ENCODE measurements at places on chromosomes 1 and 21.

GRCh38 chr1:35574655-35575415, 1.7 kb downstream of the TFAP2E start:
- DNase-seq: no peak

- DNase-seq: no peak
Observed at GRCh38 chr1:7505771-7506453, 265.2 kb upstream of the VAMP3 start.

DNA sequence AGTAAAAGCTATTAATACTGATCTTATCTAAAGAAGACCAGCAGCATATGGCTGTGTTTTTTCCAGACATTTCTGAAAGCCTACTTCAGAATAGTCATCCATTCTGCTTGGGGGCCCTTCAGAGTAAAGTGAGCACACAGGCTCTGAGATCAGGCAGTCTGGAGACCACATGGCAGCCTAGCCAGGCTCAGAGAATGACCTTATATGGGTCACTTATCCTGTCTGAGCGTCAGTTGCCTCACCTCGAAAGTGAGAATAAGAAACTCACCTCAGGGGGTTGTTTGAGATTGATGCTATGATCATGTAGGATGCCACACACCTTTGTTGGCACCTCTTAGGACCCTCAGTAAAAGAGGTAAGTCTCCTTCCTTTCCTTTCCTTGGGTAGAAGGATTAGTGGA, 270.4 kb downstream of the GRIK1 start:
- no peak for DNase-seq

DNA sequence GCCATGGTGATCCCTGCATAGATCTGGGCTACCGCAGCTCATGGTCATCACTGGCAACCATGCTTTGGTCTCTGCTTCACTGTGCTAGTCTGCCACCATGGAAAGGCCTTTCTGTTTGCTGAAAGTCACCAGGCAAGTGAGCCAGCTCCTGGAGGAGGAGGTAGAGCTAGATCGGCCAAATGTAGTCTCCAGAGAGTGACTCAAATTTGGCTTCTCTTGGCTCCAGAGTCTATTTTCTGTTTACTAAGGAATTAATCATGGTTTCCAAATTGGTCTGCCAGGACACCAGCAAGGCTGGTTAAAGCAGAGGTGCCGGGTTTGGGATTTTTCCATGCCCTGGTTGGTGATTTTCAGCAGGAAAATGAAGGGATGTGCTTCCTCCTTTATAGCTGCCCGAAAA, 52.7 kb upstream of the IVNS1ABP start:
- no peak for DNase-seq

GRCh38 chr1:167158111-167158812, 62.4 kb upstream of the POU2F1 start:
- no peak for DNase-seq

DNA sequence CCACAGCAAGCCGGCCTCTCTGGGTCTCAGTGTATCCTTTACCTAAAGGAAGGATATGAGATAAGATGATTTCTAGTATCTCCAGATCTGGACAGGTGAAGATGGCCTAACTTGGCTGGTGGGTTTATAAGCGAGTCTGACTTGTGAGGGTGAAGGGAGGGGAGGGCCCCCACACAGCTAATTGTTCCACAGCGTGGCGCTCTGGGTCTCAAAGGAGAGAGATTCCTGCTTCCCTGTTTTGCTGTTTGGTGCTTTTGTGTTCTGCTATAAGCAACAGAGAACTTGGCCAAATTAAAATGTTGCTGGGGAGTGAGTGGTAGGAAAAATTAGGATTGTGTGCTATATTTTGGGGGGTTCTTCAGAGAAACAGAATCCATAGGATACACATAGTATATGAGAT, 28.9 kb upstream of the NLRP3 start:
- DNase-seq: no peak

DNA sequence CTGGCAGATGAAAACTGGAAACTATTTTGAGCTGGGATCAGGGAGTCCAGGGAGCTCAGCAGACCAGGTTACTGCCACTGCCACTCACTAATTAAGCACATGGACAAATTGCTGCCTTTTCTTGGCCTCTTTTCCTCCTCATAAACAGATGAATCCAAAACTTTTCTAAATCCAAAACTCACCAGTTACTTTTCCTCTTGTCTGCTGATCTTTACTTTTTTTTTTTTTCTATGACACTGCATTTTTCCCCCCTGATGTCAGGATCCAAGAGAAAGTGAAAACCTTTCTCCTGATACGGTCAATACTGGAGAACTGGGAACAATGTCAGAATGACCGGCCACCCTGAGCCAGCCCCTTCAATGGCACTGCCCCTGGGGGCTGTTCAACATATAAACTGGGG, 405.8 kb downstream of the DUSP10 start:
- no peak for DNase-seq

DNA sequence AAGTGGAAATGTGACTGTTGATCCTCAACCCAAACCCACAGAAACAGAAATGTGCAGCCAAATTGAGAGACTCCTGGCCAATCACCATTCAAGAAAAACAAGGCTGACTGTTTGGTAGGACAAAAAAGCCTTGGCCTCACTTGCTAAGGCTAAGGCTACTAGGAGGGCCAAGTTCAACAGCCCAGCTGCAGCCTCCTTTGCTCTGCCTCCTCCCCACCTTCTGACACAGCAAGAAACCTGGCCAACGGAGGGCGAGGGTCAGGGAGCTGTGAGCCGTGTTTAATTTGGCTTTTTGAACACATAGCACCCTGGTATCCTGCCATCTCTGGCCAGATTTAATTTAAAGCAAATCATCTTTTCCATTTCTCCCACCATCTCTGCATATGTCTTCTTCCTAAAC, 165.8 kb upstream of the RAB4A start:
- DNase-seq: no peak

GRCh38 chr1:38055965-38056364, 9.4 kb upstream of the POU3F1 start:
- no peak for DNase-seq

DNA sequence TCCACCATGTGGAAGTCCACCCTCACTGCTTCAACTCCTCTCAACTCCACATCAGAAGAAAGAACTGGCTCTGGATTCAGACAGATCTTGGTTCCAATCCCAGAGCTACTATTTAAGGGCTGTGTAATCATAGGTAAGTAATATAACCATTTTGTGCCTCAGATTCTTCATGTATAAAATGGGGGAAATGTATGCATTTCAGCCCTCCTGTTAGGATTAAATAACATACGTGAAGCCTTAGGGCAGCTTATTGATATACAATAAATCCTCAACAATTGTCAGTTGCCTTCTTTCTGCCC, 23.3 kb downstream of the OTUD7B start:
- DNase-seq: no peak

DNA sequence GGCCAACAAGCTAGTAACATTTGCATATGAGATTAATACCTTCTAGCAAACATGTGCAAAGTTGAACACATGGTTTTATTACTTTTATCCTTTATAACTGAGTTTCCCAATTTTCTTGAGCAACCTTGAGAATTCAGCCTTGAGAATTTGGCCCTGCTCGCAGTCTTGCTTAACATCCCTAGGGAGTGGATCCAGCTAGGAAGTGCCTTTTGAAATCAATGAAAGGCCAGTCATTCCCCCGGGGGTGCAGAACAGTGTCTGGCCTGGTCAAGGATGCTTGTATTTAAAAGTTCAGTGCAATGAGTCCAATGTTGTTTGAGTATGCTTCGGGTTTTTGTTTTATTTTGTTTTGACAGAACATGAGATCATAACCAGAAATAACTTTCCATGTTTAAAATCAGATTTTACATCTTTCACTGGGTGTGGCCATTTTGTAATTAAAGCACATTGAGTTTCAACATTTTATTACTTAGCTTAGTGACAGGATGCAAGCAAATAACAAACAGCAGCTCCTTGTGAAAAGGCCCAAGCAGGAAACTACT, 16.7 kb downstream of the PALMD start:
- no peak for DNase-seq

DNA sequence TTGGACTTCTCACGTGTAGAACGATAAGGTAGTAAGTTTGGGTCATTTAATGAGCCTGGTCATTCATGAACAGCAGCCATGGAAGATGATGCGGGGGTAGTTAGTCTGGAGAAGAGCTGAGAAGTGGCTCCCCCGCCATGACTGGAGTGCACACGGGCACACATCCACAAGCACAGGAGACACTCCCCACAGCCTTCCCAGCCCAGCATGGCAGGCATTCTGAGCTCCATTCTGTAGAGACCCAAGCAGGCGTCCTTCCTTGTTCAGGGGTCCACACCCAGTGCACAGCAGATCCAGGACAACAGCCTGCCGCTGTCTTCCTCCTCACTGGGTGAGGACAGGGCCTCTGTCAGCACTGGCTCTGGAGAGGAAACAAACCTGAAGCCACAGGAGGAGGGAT, 57.0 kb downstream of the SCCPDH start:
- no peak for DNase-seq

- no peak for DNase-seq
Observed at GRCh38 chr1:247453245-247453644, 4.7 kb downstream of the OR2B11 start.

DNA sequence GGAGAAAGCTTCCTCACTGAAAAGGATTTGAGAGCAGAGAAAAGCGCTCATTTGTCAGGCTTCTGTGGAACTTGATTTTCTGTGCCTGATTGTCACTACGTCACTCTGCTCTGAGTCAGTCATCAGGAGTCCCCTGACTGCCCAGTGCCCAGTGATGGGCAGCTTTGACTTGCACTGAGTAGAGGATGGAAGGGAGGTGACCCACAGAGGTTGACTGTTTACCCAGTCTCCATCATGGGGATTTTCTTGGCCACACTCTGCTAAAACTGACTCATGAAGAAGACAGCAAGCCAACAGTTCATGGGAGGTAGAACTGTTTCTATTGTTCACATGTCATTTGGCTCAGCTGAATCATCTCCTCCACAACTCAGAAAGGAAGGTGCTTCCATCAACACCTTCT, 82.1 kb upstream of the DUSP10 start:
- DNase-seq: no peak

GRCh38 chr1:216621536-216621935, 101.7 kb downstream of the ESRRG start:
- DNase-seq: no peak

GRCh38 chr1:226568077-226568831, 19.7 kb downstream of the STUM start:
- DNase-seq: no peak

DNA sequence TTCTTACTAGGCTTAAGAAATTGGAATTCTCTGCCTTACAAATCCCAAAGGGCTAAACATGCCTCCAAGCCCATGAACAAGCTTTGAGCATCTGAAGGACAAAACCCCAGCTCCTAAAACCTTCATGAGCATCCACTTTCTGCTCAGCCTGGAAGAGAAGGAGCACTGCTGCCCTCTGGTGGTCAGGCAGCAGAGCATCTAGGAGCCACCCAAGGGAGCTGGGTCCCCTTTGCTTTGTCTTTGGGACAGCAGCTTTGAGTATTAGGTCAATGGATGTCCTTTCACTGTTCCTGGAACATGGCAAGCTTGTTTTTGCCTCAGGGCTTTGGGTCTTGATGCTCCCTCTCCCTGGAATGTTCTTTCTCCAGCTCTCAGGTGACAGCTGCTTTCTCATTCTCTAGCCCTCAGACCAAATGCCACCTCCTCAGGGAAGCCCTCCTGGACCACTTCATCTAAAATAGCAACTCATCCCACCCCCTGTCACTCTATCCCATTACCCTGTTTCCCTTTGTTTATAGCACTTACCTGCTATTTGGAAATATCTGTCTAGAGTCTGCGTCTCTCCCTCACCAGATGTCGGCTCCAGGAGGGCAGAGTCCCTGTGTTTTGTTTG, 25.7 kb downstream of the RAB7B start:
- peak; percentile 44 for DNase-seq

DNA sequence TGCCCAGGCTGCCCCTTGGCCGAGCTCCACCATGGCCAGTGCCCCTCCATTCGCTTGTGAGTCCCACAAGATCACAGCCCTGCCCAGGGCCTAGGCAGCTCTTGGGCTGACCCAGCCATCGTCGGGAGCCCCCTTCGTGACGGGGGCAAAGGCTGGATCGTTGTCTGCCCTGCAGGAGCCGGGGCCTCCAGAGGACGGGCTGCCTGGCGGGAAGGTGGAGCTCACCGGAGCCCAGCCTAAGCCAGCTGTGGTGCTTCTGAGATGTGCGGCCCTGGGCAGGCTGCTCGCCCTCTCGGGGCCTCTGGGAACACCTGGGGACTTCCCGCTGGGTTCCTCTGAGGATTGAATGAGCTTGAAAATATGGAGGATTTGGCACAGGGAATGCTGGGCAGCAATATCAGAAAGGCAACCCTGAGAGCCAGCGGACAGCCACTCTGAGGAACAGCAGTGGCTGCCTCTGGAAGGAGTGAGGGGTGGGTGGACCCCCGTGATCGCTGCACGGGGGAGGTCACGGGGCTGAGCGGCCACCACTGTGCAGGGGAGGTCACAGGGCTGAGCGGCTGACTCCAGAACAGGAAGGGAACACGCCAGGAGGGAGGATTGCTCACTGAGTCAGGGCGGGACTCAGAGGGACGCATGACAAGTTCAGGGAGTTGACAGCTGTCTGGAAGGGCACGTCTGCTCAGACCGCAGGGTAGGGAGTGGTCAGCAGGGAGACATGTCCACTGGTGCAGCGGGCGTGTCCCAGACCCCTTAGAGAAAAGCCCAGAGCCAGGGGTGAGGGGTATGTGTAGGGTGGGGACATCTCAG, 19.3 kb downstream of the TP73 start:
- no peak for DNase-seq

DNA sequence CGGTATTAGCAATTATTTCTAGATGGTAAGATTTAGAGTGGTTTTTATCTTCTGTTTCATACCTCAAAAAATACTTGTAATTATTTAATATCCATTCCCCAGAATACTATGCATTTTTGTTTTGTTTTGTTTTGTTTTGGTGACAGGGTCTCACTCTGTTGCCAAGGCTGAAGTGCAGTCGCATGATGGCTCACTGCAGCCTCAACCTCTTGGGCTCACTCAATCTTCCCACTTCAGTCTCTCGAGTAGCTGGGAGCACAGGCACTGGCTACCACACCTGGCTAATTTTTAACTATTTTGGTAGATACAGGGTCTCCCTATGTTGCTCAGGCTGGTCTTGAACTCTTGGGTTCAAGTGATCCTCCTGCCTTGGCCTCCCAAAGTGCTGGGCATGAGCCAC, 252.7 kb downstream of the AKT3 start:
- no peak for DNase-seq

DNA sequence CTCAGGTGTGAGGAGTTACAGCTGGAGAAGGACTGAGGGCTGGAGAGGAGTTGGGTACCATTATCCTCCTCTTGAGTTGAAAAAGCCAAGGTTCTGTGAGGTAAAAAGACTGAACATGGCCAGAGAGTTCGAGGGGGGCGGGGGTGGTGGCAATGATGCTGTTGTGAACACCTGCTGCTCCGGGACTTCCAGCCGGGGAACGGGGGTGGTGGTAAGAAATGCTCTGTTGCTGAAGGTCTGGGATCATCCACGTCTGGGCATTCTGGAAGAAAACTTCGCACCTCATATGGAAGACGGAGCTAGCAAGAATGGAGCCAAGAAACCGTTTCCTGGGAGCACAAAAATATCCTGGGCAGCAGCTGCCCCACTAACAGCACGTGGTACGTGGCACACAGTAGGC, 20.1 kb upstream of the ALPL start:
- no peak for DNase-seq

DNA sequence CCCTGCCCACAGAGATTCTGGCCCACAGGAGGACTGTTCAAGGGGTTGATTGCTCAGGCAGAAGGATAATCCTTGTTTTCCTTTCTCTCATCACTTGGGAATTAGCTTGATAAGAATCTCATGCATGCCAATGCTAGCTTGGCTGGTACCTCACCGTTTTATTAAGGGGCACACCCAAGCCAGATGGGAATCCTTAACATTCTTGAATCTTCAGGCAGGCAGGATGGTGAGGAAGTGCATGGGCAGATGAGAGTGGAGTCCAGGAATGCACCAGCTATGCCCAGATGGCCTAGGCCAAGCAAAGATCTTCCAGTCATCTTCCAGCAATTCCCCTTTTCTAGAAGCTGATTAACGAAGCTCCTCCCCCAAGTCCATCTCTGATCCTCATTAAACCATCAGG, 4.1 kb upstream of the LCE7A start:
- DNase-seq: no peak

Measured in stimulated activated CD8-positive, alpha-beta memory T cell treated with anti-CD3 and anti-CD28 coated beads, Interleukin-2, amount 100 ng/mL, for 1 hour (primary cell).